ENCODE measurements at places on chromosomes 5 and 9.

GRCh38 chr9:130088051-130088450 is 34.3 kb downstream of the GPR107 start:
- no peak for DNase-seq

DNA sequence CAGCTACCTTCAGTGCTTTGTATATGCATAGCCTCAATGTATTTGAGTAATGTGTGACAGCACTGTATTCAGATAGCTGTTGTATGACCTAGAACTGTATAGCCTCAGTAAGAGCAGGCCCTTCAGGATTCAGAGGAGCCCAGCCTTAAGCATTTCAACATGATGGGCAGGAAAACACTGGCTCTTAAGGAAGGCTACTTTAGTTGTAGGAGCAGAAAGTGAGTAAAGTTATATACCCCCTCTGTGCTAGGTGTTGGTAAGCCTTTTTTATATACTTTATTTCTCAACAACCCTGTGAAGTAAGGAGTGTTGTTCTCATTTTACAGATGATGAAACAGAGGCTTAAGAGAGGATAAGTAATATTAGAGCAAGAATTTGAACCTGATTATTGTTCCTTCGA is 1.5 kb upstream of the GPR21 start:
- no peak for DNase-seq

DNA sequence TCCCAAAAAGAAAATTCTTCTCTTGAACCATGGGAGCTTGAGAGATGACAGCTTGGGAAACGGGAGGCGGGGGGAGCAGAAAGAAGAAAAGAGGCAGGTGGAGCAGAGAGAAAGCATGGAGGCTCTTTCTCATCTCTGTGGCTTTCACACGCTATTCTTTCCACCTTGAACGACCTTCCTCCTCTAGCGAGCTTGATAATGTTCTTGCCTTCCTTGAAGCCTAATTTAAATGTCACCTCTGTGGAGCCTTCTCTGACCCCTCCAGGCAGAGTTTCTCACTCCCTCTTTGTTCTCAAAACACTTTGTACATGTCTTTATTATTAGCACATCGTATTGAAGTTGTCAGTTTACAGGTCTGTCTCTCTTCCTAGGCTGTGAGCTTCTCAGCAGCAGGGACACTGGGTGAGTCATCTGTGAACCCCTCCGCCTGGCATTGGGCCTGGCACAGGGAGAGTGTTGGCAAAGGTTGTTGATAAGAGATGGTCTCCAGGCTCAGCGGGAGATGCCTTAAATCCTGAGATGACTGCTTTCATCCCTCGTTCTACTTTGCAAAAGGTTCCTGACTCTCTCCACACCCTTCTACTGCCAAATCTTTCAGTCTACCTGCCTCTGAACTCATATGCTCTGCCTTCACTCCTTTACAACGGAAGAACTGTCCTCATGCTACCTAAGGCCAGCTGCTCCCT is 14.1 kb upstream of the STRBP start:
- DNase-seq, result no peak

- no peak for DNase-seq
Observed at GRCh38 chr5:27130587-27130986, 92.2 kb upstream of the CDH9 start.

- DNase-seq, result no peak
Observed at GRCh38 chr5:66864240-66864884, 268.2 kb downstream of the MAST4 start.

- no peak for DNase-seq
Observed at GRCh38 chr5:130526708-130527107, 622.4 kb downstream of the CHSY3 start.

GRCh38 chr9:114718801-114719221 is 36.8 kb upstream of the TEX48 start:
- DNase-seq, result no peak

GRCh38 chr9:120982836-120983235 is 56.2 kb upstream of the TRAF1 start:
- no peak for DNase-seq

DNA sequence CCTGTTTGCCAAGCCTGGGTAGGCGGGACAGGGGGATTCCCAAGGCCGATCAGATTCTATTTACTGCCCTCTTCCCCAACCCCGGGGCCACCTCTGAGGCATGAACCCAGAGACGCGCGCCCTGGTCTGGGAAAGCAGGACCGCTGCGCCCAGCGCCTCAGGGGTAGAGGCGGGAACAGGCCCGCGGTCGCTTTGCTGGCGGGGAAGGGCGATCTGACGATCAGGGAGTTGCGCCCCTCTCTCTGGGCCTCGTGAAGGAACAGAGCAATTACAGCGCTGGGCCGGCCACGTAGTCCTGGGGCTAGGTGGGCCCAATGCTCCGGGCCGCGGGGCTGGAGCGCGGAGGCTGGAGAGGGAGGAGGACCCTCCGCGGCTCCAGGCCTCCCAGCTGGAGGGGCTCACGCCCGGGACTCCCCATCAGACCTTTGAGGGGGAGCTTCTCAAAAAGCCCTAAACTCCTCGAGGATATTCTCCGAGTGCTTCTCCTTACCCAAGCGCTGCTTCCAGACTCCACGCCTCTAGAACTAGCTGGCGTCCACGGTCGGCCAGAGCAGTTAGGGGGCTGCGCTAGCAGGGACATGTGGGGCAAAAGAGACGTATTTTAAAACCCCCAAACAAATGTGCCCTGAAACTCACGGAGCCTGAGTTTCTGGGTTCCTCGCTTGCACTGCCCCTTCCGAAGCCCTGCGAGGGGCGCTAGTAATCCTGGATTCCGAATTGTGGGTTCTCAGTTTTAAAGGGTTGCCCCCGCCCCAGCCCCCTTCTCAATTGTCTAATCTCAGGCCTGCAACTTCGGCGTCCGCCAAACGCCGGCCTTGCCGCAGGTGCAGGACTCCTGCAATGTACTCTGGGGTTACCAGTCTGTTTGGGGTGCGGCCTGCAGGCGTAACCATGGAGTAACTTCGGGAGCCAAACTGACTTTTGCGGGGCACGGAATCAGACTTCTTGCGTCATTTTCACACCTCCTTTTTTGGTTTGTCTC is 57.6 kb downstream of the TMEM174 start:
- no peak for DNase-seq

- DNase-seq, result no peak
Observed at GRCh38 chr5:173733021-173733420, 116.6 kb upstream of the BOD1 start.

DNA sequence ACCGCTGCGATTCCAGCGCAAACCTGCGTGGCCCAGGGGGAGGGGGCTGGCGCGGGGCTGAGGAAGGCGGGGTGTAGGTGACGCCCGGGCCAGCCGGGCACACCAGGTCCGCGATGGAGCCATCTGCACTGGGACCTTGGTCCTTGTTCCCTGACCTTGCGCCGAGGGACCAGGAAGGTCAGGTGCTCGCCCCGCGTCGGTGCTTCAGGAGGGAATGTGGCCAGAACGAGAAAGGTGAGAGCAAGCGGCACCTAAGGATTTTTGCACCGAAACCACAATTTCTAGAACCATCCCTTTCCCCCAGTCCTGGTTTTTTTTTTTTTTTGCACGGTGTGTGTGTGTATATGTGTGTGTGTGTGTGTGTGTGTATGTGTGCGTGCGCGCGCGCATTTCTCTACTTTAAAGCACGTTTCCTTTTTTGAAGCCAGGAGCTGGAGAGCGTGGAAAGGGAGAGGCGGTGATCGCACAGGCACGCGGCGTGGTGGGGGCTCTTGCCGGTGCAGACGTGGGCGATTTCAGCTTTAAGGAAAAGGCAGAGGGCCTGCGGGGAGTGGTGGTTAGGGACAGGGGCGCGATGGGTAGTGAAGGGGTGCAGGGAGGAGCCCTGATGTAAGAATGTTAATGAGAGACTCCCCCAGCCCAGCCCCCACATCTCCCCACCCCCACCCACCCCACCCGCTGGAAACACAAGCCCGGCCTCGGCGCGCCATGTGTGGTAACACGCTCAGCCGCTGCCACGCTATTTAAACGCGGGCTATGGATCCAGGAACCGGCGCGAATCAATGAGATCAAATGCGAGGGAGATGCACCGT is at the start of gene NPR3:
NPR3 (plus strand) TSS at position 772 of the 812 bp plus-strand sequence. CDS start 456 bp downstream, outside the sequence.
- DNase-seq, result no peak

DNA sequence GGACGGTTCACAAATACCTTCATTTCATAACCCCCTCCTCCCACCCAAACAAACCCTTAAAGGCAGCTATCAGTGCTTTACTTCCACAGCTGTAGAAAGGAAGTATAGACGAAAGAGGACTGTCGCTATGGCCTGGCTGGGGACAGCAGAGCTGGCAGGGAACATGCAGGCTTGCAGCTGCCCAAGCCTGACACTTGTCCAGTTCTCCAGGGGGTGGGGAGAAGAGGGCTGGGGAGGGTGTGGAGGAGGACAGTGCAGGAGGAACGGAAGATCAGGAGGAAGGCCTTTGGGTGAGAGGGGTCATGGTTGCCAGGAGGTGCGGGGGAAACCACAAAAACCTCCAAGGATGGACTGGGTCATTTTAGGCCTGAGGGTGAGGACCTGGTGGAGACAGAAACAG is 25.9 kb downstream of the ARPC5L start:
- no peak for DNase-seq

Data from NCI-H2081 treated with DMSO at 0.1 percent for 48 hours (cell line).